ENCODE measurements at places on chromosomes 2 and 18. TPM values are rescaled to one million over a fixed set of nuclear protein-coding genes. Genes with fewer than 3 reads are reported as not detected.

DNA sequence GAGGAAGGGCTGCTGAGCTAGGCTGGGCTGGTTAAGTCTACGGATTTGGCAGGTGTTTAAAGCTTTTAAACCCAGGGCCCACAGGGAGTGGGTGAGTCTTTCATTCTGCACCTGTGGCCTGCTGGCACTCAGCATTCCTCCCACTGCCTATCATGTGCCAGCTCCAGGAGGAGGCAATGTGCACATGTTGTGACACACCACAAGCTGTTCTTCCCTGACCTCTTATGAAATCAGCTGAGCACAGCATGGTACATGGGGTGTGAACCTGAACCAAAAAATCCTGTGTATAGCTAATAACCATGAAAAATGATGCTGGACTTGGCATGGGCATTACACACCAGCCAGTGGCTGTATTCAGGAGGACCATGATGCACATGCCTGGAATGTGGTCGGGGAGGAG lies 297.9 kb upstream of the MMADHC start:
- DNase-seq, result no peak

DNA sequence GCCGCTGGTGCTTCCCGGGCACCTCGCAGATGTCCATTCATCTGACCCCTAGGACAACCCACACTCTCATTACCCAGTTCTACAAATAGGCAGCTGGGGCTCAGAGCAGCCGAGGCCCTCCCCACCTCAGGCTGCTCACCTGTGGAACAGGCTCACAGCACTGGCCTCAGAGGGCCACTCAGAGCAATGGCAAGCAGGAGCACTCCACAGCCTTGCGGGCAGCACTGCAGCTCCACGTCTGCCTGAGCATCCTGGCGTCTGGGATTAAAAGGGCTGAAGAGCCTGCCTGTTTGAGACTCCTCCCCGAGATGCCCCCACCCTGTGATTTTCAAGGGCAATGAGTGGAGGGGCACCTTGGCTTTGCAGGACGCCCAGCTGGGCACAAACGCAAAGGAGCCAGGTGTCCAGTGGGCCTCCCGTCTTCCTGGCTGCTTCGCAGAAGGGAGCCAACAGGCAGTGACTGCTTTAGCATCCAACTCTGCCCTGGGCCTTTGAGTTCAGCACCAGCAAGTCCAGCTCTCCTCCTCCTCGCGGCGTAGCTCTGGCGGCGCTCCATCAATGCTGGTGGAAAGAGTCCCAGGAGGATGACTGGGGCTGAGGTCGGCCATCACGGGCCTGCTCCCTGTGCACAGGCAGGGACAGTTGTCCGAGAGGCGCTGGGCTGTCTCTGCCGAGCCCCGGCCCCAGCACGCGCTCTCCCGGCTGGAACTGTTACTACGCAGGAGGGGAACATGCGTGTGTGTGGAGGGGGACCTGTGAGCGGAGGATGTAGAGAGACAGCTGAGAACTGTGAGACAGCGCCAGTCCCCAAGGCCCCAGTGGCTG lies 297.2 kb downstream of the NDUFA10 start:
- DNase-seq, result peak; percentile 13

DNA sequence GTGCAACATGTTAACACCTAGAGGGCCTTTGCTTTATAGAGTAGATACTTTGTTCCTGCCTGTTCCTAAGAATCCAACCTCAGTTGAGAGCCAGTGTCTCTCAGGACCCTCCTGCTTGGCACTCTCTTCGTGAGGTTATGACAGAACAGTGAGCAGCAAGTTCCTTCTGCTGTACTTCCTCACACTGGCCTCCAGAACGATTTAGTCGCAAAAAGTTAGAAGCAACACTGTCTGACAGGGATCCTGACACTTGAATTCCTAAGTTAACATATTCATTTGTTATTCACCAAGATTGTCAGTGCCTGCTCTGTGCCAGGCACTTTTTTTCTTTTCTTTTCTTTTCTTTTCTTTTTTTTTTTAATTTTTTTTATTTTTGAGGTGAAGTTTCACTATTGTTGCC lies 57.0 kb upstream of the ITM2C start:
- no peak for DNase-seq

ZAP70 gene
- total RNA-seq, result 0.98 TPM

ALKAL2 gene
- total RNA-seq, result not detected

DQX1 gene
- total RNA-seq, result 0.38 TPM

CERKL gene
- total RNA-seq, result not detected

GRCh38 chr2:217016796-217017419 lies 157.0 kb upstream of the TNP1 start:
- DNase-seq, result no peak

NAT8 gene
- total RNA-seq, result not detected

DNA sequence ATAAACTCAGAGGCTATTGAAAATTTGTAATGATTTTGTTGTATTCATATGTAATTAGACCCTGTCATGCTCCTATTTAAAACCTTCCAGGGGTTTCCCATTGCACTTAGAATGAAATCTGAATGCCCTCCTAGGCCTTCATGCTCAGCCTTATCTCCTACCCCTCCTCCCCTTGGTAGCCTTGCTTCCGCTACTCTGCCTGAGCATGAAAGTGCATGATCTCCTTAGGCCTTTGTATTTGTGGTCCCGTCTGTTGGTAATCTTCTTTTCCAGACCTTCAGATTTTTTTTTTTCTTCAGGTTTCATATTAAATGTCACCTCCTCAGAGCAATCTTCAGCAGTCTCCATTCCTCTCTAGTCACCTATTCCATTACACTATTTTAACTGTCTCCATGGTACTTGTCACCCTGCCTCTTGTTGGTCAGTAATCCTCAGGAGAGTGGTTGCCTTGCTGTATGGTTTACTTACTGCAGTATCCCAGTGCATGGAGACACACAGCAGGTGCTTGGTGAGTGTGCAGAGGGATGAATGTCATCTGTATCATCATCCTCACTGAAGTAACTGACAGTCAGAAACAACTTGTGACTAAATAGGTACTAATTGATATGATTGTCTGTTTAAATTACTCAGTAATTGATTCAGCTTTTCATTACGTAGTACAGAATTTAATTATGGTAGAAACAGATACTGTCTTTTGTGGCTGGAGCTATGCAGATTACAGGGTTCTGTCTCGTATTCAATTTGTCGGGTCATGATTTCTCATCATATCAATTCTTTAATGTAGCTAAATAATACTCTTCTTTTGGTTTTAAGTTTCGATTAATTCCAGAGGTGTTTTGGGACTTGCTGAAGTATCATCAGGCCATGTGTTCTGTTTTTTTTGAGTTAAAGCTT lies 63.9 kb downstream of the PHLPP1 start:
- DNase-seq, result peak; percentile 40

MDH1 gene
- 248 TPM for total RNA-seq

KCNG3 gene
- total RNA-seq, result not detected

- DNase-seq, result no peak
Measured at GRCh38 chr18:27223526-27224291, 38.6 kb upstream of the CHST9 start.

DNA sequence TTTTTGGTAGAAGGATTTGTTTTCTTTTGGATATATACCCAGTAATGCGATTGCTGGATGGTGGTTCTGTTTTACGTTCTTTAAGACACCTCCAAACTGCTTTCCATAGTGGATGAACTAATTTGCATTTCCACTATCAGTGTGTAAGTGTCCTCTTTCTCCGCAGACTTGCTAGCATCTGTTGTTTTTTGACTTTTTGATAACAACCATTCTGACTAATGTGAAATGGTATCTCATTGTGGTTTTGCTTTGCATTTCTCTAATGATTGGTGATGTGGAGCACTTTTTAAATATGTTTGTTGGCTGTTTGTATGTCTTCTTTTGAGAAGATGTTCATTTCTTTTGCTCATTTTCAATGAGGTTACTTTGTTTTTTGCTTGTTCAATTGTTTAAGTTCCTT lies 260.9 kb upstream of the CWC22 start:
- no peak for DNase-seq

DNA sequence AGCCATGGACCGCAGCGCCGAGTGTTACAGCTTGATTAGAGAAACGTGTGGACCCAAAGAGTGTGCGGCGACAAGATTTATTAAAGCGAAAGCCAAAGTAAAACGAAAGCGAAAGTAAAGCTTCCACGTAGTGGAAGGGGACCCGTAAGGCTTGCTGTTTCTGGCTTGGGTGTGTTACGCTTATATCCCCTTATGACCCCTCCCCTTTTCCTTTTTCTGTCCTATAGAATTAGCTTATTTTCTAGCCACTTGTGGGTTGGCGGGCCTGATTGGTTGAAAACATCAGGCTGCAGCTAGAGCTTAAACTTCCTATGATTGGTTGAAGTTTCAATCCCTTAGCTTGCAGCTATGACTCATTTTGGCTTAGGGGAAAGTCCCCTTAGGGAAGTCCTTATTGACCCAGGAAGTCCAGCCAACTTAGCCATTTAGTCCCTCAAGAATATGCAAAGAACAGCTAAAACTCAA lies 969.7 kb downstream of the DCDC2C start:
- peak; percentile 15 for DNase-seq

DNA sequence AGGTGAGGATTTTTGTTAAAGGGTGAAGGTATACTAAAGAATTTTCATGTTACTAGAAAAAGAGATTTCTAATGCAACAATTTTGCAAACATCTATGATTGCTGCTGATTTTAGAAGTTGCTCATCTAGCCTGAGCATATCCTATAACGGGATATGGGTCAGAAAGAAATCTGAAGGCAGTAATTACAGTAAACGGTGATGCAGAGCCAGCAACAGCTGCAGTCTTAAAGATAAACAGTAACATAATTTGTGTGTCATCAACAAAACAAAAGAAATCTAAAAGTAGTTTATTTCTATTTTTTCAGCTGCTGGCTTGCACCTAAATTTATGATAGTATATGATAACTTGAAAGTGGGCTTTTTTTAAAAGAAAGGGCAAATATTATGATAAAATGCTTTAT lies 215.7 kb downstream of the SLC4A10 start:
- no peak for DNase-seq

RUFY4 gene
- total RNA-seq, result not detected

DNA sequence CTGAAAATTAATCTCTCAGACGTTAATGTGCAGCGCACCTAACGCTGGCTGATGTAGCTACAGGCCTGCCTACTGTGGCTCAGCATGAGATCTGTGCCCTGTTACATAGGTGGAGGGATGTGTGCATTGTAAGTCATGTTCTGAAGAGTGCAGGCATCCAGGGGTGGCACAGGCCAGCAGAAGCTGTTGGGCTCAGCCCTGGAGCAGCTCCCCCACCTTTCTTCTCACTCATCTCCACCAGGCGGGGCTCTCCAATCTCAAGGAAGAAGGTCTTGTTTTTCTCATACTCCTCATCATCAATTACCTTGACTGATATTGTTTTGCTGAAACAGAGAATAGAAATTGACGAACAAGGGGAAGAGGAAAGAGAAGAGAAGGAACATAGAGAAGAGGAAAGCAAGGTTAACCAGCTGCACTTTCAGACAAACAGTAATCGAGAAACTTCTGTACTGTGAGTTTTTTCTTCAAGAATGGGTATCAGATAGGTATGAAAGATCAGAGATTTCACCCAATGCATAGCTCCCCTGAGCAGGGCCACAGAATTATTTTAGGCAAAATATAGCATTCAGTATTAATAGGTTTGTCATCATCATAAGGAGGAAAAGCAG lies 273.6 kb downstream of the SLC8A1 start:
- DNase-seq, result no peak

- DNase-seq, result peak; percentile 49
Measured at GRCh38 chr2:170747921-170748320, 22.3 kb upstream of the ERICH2 start.

MEIS1 gene
- 9.0 TPM for total RNA-seq

GRCh38 chr18:62716619-62717168 lies 1.4 kb downstream of the PHLPP1 start:
- DNase-seq, result peak; percentile 29

Data from K562 (cell line).